ENCODE measurements at places on chromosomes 2 and 18.
A peak's percentile ranks its signal among the peaks of the same experiment; 100 is the strongest.

- DNase-seq: peak; percentile 31
Observed at GRCh38 chr2:71830497-71831192, 317.0 kb downstream of the CYP26B1 start.

DNA sequence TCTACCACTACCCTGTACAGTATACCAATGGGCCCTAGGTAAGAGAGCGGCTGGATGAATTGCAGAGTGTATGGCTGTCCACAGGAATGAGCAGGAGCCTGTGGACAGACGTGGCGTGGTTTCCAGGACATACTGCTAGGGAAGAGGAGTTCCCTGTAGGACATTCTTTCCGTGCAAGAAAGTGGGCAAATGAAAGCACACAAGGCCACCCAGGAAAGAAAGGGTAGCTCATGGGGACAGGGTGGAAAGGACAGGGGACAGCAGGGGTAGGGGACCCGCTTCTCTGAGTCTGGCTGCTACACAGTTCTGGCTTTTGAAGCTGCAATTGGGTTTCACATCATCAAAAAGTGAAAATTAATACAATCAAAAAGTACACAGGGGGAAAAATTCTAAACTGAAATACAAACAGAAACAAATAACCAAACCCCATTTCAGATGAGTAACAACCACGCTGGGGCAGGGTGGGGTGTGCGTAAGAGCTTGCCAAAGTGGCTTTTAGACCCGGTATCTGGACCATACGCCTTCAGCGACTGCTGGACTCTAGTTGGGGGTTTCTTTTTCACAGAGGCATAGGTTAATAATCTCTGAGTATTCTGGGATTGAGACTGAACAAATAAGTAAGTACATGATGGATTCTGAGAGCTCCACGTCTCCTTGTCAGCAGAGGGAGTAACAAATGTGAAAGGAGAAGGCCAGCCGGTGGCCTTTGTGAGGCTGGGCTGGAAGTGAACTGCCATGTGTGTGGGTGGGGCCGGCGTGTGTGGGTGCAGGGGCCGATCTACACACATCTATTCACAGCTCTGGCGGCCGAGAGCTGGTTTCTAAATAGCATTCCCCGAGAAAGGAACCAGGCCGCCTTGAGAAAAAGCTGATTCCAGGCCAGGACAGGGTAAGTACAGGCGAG is 84.0 kb downstream of the HDAC4 start:
- DNase-seq: no peak

GRCh38 chr18:46946656-46947282 is 29.4 kb downstream of the KATNAL2 start:
- DNase-seq: peak; percentile 87

DNA sequence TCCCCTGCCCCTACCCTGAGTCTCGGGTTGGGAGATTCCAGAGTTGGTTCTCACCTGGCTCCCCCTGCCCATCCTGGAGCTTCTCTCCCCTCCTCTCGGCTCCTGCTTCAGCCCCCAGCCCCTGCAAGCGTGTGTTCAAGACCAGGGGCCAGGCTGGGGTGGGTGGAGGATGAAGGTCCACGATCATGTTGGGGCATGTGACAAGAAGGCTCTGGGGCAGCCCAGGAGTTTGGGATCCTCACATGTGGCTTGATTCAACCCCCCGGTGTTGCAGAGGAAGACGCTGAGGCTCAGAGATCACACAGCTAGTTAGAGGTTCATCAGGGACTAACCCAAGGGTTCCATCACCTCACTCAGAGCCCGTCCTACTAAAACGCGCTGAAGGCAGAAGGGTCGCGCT is 14.2 kb upstream of the TUBB6 start:
- DNase-seq: no peak

DNA sequence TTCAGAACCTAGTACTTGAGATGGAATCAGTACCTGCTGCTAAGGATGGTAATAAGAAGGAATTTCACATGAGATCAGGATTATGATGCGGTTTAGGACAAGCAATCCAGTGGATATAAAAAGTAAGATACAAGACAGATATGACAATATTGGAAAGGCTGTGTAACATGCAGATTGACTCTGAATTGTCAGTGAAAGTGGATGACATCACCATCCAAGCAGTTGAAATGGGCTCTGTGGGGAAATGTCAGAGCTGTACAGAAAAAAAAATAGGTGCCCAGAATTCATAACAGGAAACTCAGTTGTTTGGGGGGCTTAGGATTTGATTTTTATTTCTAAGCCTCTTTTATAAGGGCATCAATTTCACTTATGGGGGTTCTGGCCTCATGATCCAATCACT is 438.3 kb downstream of the SPAG16 start:
- peak; percentile 9 for DNase-seq

DNA sequence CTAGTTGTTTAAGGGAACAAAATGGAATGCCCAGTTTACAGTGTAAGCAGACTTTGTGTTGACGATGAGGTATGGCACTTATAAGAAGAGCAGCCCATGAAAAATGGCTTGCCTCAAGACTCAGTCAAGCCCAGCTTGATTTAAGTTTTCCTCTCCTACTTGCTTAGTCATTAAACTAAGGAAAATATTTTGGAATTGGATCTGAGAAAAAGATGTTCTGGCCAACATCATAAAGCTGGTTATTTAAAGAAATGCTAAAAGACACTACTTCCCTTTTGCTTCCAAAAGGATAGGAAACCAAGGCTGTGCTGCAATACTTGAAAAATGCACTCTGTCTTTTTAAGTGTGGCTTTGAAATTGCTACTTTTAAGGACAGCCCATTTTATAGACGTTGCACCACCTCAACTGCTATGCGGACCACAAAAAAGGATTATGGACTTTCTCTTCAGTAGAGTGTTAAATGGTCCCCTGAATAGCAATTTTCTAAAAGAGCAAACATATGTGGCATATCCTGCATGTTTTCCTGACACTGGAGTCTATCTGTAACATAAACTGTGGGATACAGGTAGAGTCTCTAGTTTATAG is 32.1 kb downstream of the CCDC141 start:
- no peak for DNase-seq

DNA sequence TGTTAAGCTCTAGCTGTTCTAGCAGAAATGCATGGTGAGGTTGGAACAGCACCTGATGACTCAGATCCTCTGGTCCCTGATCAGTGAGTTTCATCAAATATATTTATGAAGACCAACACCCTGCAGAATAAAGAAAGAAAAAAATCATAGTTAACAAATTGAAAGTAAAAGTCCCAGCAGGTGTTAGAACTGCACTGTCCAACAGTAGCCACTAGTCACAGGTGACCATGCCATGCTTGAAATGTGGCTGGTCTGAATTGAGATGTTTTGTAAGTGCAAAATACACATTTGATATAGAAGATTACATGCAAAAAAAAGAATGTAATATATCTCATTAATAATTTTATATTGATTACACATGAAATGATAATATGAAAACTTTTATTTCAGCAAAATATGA is 1010.7 kb upstream of the ZEB2 start:
- DNase-seq: peak; percentile 16

GRCh38 chr2:136031711-136032110 is 46.3 kb upstream of the DARS1 start:
- DNase-seq: no peak

GRCh38 chr2:46097714-46098480 is 199.3 kb upstream of the EPAS1 start:
- peak; percentile 99 for DNase-seq

- no peak for DNase-seq
Observed at GRCh38 chr2:49702740-49703139, 548.4 kb upstream of the FSHR start.

DNA sequence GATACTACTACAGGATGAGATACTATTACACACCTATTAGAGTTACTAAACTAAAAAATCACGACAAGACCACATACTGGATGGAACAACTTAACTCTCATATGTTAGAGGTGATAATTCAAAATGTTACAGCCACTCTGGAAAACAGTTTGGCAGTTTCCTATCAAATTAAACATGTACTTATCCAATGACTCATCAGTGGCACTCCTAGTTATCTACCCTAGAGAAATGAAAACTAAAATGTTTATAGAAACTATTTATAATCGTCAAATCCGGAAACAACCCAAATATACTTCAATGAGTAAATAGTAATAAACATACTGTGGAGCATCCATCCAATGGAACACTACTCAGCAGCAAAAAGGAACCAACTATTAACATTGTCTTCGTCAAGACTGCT is 137.0 kb upstream of the RBBP8 start:
- no peak for DNase-seq

DNA sequence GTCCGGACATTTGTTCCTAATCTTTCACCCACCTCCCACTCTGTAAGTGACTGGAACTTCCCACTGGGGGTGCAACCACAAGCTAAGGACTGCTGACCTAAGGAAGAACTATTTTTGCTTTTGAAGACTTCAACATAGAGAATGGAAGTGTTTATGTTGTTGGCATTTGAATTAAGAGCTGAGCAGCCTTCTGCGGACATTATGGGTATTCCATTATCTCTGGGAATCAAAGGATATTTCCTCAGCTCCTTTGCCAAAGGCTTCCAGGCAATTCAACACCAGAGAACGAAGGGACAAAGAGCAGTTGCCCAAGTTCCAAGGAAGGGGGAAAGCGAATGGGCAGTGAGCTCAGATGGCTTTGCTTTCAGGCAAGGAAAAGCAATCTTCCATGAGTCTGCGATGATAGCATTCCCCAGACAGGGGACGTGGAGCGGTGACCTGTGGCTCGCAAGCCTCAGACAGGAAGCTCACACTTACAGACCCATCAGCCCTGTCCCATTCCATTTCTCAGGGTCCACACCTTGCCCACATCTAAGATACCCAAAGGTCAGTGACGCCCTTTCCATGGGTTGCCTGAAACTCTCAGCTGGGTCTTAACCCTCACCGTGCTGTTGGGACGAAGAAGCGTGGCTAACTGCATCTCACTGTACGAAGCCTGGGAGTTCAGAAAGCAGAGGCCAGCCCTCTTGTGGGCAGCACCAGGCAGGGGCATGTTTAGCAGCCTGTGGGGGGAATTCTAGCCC is 116.8 kb downstream of the COPS8 start:
- DNase-seq: no peak

- no peak for DNase-seq
Observed at GRCh38 chr2:28465148-28465885, 30.5 kb upstream of the PLB1 start.

DNA sequence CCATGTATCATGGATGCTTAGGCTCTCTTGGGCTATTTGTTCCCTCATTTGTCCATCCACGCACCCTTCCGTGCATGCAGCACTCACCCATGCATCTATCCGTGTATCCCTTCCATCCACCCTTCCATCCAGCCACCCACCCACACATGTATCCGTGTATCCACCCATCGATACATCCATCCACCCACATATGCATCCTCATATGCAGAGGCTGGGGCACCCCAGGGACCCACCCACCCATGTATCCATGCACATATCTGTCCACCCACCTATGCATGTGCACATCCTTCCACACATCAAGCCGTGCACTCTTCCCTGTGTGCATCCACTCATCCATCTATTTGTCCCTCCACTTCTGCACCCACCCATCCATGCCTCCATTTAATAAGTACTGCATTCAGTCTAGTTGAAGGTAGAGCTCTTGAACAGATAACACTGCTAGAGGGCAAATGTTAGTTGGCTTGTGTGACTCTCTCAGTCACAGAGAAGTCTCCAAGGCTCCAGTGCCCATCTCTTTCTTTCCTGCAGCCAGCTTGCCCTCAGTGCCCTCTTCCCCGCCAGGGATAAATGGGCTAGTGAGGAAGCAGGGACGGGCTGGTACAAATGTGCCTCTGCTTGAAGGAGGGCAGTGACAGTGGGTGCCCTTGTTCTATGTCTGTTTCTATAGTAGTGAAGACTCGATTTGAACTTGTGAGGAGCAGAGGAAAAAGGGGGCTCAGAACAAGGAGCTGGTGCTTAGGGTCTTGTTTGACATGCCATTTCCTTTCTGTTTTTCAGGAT is 61.5 kb downstream of the EMILIN2 start:
- no peak for DNase-seq

- no peak for DNase-seq
Observed at GRCh38 chr2:129609224-129609623, 370.2 kb upstream of the RAB6C start.

DNA sequence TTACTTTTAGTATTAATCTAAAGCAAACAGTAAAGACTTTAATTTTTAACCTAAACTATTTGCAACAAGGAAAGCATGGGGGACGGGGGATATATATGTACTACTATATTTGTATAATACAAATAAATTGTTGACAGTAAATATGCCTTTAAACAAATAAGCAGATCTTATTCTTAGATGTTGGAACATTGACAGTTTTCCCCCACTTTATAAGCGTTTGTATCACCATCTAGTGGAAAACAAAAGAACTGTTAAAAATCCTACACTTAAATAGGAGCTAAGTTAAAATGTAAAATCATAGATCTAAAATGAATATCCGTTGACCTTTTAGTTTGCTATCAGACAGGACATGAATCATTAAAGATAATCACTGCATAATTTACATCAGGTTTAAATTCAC is 50.0 kb downstream of the RBBP8 start:
- DNase-seq: peak; percentile 67

DNA sequence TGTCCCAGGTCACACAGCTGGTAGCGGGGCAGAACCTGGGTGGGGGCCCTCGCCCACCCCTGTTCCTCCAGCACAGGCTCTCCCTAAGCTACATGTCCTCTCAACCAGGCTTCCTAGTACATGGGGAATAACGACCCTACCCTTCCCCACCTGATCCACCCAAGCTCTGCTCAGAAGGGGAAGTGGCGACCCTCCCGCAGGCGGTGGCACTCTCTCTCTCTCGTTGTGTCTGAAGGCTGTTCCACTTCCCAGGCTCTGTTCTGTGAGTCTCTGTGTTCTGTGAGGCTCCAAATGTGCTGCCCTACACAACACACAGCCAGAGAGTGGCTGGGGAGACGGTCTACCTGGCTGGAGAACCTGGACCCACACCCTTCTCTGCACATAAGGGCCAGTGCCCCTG is 135.8 kb downstream of the COPS8 start:
- no peak for DNase-seq

All from ELR (cell line).